ENCODE measurements at places on chromosomes 7 and 10.

DNA sequence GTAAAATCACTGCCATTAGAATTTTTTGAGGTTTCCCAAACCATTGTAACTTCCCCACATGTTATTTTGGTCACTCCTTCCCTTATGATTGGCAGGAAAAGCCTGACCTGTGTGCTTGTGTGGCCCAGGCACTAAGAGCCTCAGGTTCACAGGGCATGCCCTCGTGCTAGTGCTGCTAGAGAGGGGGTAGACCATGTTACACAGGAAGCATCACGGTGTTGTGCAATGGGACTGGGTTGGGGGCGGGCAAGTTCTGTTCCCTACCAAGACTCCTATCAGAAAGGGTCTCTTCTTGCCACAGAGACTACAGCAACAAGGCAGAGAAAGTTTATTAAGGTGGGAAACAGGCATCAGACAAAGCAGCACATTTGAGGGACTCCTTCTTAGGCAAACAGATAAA, 32.2 kb downstream of the LSM5 start:
- no peak for DNase-seq

GRCh38 chr7:1928645-1929348, 258.7 kb downstream of the ELFN1 start:
- DNase-seq, result no peak

DNA sequence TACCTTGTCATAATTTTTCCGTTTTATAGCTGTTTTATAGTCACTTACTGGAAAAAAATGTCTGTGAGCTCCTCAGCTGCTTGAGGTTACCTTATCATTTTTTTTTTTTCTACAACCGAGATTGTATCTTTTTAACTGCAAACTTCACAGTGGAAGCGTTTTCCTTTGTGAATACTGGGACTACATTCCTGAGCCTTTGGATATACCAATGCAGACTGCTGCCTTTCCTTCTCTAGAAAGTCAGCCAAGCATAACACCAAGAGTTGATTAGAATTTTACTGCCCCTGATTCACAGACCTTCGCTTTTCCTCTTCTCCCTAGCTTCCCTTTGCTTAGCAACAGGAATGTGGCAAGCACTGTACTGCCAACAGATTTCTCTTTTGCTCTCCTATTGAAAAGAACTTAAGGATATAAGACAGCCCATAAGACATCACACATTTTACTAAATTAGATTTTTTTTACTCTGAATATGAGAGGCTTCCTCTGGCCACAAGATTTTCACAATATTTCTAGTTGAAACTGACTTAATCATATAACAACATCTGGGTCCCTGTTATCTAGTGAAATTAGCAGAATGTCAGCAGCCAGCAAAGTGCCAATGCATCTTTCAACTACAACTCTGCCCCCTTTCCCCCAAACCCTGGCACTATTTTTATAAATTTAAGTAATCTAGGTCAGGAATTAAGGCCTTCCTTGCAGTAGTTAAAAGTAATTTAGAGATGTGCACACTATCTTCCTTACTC, 170.6 kb downstream of the PRKG1 start:
- DNase-seq, result no peak

- DNase-seq, result no peak
These were observed 9.4 kb downstream of the SLC35B4 start for GRCh38 chr7:134307320-134307719.
